Stimulated activated CD4-positive, alpha-beta T cell treated with anti-CD3 and anti-CD28 coated beads, Interleukin-1b, Interleukin-23, amount 100 ng/mL, for 1 hour (primary cell): ENCODE measurements at places on chromosomes 4 and X.

GRCh38 chrX:76850851-76851250 lies 423.3 kb downstream of the MAGEE1 start:
- DNase-seq = no peak

GRCh38 chr4:78446619-78447018 lies 105.0 kb upstream of the ANXA3 start:
- DNase-seq = no peak

DNA sequence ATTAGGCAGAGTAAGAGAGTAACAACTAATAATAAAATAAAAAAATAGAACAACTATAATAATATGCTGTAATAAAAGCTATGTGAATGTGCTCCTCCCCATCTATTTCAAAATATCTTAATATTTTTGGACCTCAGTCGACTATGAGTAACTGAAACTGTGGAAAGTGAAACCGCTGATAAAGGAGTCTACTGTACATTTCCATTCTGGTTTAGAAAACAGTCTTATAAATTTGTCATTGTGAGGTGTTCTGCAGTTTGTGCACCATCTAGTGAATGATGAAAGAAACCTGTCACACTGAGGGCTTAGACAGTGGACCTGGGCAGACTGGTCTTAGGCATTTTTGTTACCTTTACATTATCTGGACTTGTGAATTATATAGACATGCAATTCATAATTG lies 42.0 kb downstream of the TMEM150C start:
- DNase-seq = no peak

DNA sequence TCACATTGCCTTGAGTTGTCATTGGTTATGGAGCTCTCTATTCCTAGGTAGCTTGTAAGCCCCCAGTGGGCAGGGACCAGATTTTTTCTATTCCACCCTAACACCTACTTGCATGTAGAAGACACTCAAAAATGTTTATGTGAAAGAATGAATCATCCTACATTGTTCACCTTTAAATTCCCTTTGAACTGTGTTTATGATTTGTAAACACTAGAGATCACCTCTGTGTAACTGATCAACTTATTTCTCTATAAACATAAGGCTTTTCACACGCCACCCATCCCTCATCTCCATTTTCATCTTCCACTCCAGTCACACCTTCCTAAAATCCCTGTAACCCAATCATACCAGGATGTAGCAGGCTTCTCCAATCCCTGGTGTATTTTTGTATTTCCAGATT lies 142.6 kb upstream of the LEF1 start:
- DNase-seq = no peak

- DNase-seq = no peak
These were observed 231.3 kb upstream of the PITX2 start for GRCh38 chr4:110854021-110854678.

DNA sequence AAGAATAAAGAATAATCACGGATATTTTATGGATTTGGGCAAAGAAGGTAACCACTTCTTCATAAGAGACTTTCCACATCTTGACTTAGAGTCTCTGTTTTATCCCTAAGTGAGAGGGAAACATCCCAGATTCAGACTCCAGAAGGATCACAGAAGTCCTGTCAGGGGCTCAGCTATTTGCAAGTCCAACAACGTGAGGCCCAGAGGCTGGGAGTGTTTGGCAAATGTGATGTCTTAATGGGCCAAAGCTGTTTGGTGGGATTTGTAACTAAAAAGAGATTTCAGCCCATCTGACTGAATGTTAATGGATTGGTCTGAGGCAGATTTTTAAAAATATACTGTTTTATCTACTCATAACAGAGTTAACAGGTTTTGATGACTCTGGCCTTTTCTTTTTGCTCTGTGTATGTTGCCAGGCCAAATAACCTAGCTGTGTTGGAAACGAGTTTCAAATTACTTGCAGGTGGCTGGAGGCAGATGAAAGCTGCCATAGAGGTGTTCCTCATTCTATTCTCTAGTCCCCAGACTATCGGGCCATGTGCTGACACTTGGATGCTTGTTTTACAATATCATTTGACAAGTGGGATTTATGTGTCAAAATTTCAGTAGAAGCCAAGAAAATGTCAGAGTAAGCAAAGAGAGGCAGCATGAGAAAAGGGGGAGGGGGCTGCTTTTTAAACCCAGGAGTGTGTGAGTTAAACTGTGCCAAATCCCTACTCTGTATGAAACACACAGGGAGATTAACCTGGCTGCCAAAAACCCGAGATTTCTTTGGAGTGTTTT lies 330.9 kb downstream of the DCHS2 start:
- no peak for DNase-seq

- no peak for DNase-seq
These were observed 118.2 kb downstream of the AFAP1 start for GRCh38 chr4:7821245-7822136.

GRCh38 chr4:2893772-2894171 lies 50.1 kb downstream of the ADD1 start:
- DNase-seq = no peak

GRCh38 chrX:151754047-151754429 lies 19.5 kb downstream of the CNGA2 start:
- no peak for DNase-seq

- DNase-seq = no peak
These were observed 34.6 kb downstream of the PDLIM5 start for GRCh38 chr4:94486372-94486801.

DNA sequence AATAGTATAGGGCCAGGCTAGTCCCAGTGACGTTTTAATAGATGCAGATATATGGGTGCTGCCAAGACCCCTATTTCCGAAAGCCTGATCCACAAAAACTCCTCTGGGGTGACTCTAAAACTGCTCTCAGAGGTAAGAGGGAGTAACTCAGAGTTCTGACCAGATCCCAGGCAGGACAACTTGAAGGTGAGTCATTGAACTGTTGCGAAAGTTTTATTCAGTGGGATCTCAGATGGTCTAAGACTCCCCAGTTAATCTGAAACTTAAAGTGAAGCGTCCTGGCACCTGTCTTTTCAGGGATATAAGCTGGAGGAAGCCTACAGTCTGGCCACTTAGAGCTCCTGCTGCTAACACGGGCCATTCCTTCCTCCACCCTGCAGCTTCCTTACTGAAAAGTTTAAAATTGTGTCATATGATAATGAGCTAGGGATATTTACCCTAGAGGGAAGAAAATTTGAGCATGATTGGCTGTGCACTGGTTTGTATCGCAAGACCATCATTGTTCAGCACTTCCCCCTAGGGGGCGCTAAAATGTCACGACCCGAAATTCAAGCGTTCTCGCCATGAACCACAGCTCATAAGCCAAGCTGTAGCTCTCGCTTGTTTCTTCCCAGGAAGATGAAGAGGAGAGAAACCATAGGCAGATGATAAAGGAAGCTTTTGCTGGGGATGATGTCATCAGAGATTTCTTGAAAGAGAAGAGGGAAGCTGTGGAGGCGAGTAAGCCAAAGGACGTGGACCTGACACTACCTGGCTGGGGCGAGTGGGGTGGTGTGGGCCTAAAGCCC lies 19.5 kb downstream of the UTP14A start:
- DNase-seq = no peak

- DNase-seq = no peak
These were observed 74.4 kb downstream of the MSN start for GRCh38 chrX:65741823-65742222.

- DNase-seq = no peak
These were observed 43.9 kb downstream of the RAB40A start for GRCh38 chrX:103475381-103475780.

DNA sequence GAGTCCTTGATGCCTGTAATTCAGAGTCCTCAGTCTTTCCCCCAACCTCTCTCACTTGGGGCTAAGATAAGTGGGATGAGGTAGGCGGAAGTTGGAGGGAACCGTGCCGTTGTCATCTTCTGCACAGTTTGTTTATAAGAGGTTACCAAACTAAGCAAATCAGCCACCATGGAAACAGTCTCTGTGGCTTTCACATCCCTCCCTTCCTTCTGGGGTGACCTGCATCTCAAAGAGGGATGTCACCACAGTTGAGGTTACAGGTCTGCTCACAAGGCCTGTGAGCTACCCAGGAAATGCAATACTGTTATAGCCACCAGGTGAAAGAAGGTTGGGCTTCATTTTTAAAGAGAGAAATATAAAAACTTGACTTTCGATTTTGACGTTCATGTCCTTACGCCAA lies 26.3 kb downstream of the RTL5 start:
- DNase-seq = no peak

GRCh38 chrX:100625985-100626491 lies 10.6 kb downstream of the TSPAN6 start:
- no peak for DNase-seq

GRCh38 chrX:139725720-139726119 lies 17.8 kb upstream of the MCF2 start:
- no peak for DNase-seq

DNA sequence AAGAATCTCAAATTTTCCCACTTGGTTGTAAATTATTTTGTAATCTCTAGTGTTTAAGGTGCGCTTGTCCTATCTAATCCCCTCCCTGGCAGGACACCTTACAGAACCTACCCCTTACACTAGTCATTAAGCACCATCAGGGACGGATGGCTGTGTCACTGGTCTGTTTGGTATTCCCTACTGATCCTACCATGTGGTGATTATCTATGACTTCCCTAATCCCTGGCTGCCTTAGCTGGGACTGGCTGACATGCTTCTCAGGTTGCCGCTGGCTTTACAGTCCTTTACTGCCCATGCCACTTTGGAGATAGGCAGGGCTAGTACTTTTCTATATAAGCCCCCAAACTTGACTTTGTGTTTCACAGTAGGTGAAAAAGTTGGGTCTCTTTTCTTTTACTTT lies 58.6 kb downstream of the ELOVL6 start:
- DNase-seq = no peak

DNA sequence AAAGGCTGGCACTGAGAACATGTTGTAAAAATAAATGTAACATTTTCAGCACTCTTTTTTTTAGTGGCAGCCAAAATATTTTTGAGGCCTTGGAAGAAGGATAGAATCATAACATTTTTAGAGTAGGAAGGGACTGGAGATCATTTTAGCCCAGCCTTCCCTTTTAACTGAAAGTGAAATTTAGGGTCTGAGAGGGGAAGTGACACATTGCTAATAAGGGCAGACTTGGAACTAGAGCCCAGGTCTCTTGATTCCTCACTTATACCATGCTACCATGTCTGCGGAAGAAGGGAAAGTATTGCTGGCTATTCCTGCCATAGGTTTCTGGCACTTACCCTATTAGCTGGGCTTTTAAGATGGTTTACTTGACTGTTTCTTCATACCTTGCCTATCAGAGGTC lies 4.8 kb downstream of the WDR44 start:
- DNase-seq = no peak

DNA sequence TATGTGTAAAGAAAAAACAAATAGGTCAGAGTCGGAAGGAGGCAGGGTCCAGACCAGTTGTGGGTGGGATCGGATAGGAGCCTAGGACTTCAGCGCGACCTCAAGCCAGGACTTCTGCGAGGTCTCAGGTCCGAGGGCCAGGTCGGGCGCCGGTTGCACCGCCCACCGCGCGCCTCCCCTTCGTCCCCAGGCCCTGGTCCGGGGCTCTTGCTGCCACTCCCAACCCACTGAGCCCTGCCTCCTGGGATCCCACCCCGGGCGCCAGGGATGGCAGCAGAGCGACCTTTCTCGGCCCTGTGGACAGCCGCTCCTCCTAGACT lies 12.3 kb downstream of the PITX2 start:
- DNase-seq = no peak

DNA sequence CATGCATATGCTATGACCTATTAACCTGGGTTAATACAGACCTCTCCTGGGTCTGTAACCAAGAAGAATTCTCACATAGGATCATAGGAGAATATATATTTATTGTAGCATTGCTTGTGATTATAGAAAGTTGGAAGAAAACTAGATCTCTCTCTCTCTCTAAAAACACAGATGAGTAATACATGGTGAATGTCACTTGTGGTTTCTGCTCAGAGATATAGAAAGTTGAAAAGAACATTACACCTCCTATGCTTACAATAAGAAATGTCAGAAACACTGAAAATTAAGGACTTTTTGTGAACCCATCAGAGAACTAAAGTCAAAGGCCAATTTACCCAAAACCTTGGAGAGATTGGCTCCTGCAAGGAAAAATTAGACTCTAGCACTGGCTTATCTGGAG lies 1389.5 kb downstream of the FAM133A start:
- no peak for DNase-seq

DNA sequence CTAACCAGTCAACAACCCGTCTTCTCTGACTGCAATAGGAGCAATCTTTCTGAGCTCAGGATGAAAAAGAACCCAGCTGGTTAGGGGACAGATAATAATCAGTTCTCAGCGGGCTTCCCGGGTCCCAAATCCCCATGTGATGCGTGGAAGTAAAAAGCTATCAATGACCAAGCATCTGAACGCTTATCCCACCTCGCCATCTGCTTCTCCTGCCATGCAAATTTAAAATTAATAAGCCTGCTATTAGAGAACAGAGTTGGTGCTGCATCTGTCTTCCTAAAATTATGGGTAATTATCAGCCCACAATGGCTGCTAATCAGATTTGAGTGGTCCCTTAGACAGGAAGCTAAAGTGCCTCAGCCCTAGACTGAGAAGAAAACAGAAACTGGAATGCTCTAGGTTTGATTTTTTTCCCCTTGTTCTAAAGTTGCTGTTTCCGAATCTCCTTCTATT lies 37.5 kb downstream of the AFAP1 start:
- DNase-seq = no peak

DNA sequence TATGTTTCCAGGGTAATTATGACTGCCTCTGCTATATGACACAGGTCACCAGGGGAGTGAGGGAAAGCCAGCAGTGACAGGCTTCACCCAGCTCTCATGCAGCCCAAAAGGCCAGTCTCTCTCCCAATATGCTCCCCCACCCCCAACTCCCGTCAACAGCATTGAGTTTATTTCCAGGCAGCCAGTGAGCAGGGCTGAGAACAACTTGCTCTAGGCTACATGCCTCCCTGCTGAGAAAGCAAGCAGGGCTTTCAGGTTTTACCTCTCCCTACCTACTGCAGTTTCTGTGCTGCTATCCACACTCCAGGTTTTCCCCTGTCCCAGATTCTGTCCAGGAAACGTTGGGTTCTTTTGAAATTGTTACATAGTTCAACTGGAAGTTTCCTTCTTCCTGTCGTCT lies 291.4 kb downstream of the PABPC4L start:
- no peak for DNase-seq

- no peak for DNase-seq
These were observed 34.5 kb upstream of the UCP1 start for GRCh38 chr4:140603286-140603685.

DNA sequence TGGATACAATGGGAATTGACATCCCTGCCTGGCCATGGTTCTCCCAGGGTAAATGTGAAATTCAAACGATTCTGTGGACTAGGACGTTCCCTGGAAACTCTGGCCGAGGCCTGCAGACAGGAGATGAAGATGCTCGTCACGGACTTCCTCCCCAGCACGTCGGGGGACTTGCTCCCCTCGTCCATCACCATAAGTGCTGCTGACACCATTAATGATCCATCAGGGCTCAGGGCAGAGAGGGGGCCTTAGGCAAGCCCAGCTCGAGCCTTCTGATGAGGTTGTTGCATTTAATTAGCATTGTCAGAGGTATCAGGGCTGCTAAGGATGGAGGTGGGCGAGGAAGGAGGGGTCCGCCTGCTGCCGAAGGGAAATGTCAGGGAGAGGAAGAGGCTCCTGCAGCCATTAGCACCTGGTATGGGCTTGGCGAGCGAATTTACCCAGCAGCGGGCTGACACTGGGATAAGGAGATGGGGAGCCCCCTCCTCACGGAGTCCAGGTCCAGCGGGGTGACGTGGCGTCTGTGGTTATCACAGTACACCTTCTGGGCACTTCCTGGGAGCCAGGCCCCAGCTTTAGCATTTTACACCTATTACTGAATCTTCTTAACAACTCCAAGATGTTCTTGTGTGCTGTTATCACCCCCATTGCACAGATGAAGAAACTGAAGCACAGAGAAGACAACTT lies 83.1 kb downstream of the PPP2R2C start:
- DNase-seq = no peak

- DNase-seq = no peak
These were observed 1.9 kb downstream of the ZNF41 start for GRCh38 chrX:47481160-47481559.

GRCh38 chr4:158856852-158857251 lies 88.0 kb downstream of the FNIP2 start:
- DNase-seq = no peak
